Mesothelial cell of epicardium (in vitro differentiated cells): ENCODE measurements at places on chromosomes 7 and 10.

GRCh38 chr10:26095781-26096180, 120.8 kb upstream of the GAD2 start:
- H3K36me3 ChIP-seq = no peaks in the 10 kb centered on the region
- H3K27ac ChIP-seq = no peak overlapping the region
- no peak overlapping the region for H3K4me3 ChIP-seq
- DNase-seq = no peak
- no peaks in the 10 kb centered on the region for H3K27me3 ChIP-seq

- H3K27me3 ChIP-seq = peaks cover 17% of the 10 kb centered on the region
- no peaks in the 10 kb centered on the region for H3K4me1 ChIP-seq
- no peaks in the 10 kb centered on the region for H3K36me3 ChIP-seq
- no peak overlapping the region for H3K4me3 ChIP-seq
- H3K27ac ChIP-seq = no peak overlapping the region
Observed at GRCh38 chr10:83886871-83887270, 252.4 kb upstream of the GHITM start.

DNA sequence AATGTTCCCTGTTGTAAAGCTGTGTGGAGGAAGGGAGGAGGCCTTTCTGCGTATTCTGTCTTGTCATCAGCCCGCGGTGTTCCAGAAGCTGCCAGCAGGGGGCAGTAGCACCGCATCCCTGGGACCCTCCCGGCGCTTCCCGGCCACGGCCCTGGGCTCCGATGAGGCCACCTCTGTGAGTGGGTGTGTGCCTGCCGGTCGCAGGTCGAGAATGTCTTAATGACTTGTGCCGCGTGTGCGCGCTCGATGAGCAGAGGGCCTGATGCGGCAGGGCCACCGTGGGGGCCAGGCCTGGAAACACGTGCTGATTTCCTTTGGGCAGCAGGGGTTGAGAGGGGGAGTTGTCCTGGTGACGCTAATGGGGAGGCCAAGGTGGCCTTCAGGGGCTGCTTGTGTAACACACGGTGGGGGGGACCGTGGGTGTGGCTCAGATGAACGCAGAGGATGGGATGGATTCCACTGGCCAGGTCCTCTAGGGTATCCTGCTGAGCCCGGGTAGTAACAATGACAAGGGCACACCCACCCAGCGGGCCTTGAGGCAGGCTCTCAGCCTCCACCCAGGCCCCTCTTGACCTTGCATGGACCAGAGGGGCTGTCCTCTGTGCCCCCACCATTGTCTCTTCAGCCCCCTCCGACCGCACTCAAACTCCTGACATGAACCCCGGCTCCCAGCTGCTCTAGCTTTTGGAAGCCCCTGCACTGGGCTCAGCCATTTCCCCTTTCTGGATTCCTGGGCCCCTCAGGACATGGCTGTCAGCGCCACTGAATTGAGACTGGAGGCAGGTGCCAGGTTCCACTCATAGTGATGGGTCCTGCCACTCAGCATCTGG, 135.9 kb upstream of the PODXL start:
- no peaks in the 10 kb centered on the region for H3K36me3 ChIP-seq
- H3K27me3 ChIP-seq = peaks cover 63% of the 10 kb centered on the region
- H3K4me3 ChIP-seq = no peak overlapping the region
- peaks cover 6% of the 10 kb centered on the region for H3K4me1 ChIP-seq

GRCh38 chr7:32074787-32075585, 4.8 kb upstream of the PDE1C start:
- no peak for DNase-seq
- no peak overlapping the region for H3K4me3 ChIP-seq
- H3K36me3 ChIP-seq = no peaks in the 10 kb centered on the region

GRCh38 chr10:129464251-129464650, 2.8 kb upstream of the MGMT start:
- peaks cover 21% of the 10 kb centered on the region for H3K4me1 ChIP-seq
- no peak for DNase-seq
- H3K27me3 ChIP-seq = no peaks in the 10 kb centered on the region
- H3K27ac ChIP-seq = peak overlapping the region; percentile 92

DNA sequence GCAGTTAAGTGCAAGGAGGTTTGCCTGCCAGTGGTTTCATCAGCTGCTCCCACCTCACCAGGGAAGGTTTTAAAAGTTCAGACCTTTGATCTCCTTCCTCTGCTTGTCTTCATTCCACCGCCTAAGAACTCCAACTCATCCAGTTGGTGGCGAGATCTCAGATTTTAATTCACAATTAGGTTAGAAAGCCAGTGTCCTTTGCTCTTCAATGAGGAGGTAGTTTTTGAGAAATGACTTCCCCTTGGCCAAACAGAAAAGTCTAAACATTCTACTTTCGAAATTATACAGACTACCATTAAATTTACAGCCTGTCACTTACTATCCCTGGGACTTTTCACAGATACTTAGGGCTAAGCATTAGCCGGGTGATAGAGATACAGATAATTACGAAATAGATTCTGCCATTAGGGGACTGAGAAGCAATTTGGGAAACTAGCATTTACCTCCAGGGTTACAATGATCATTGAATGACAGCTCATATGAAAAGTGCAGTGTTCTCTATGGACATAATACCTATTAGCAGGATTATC, 513.4 kb upstream of the GHITM start:
- H3K27ac ChIP-seq = peak overlapping the region; percentile 13
- no peak overlapping the region for H3K4me3 ChIP-seq
- peaks cover 34% of the 10 kb centered on the region for H3K4me1 ChIP-seq
- no peak for DNase-seq

- peaks cover 44% of the 10 kb centered on the region for H3K36me3 ChIP-seq
- no peaks in the 10 kb centered on the region for H3K27me3 ChIP-seq
- DNase-seq = no peak
- H3K4me1 ChIP-seq = no peaks in the 10 kb centered on the region
- H3K27ac ChIP-seq = no peak overlapping the region
Observed at GRCh38 chr7:8060241-8060640, 91.6 kb downstream of the GLCCI1 start.

DNA sequence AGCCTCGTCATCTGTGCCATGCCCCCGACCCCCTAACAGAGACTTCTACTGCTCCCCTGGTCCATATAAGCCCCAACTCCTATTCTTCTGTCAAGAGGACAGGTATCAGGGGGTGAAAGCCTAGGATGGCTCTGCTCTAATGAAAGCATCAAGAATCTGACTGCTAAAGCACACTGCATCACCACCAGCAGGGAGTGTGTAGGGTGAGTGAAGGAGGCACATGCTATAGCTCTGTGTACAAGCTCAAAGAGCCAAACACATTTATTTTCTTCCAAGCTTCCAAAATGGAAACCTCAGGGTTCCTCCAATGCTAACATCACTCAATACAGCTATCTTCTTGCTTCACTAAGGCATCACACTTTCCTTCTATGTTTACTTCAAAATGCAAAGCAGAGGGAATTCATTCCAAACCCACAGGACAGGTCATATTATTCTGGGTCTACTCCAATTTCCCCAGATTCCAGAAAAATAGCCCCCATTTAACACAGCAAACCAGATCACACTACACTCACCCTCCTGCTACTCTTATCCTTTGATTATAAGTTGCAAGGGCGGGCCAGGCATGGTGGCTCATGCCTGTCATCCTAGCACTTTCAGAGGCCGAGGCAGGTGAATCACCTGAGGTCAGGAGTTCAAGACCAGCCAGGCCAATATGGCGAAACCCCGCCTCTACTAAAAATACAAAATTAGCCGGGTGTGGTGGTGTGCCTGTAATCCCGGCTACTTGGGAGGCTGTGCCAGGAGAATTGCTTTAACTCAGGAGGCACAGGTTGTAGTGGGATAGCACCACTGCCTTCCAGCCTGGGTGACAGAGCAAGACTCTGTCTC, 36.6 kb downstream of the RHEB start:
- no peaks in the 10 kb centered on the region for H3K27me3 ChIP-seq
- H3K4me1 ChIP-seq = peaks cover 11% of the 10 kb centered on the region
- H3K27ac ChIP-seq = peak overlapping the region; percentile 5
- H3K36me3 ChIP-seq = peaks cover 28% of the 10 kb centered on the region
- no peak overlapping the region for H3K4me3 ChIP-seq
